ENCODE measurements at places on chromosomes 6 and 20.
A peak's percentile ranks its signal among the peaks of the same experiment; 100 is the strongest.

GRCh38 chr6:49264496-49264895 lies 198.6 kb downstream of the MMUT start:
- DNase-seq, result no peak

DNA sequence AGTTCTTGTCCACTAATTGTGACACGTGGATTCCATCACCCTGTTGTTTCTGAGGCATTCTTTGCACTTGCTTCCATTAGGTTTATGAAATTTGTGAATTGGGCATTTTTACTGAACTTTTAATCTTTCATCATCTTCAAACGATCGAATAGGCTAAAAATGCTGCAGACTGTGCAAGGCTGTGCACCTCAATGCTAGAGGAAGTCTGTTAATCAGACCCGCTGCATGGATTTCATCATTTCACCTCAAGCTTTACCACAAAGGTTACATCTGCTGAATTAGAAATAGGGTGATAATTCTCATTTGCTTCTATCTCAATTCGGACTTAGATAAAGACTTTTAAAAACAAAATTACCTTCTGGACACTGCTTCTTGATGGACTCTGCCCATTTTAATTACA lies 27.8 kb upstream of the F13A1 start:
- DNase-seq, result peak; percentile 42

- DNase-seq, result no peak
Measured at GRCh38 chr6:103177791-103178190, 1681.9 kb downstream of the HACE1 start.

GRCh38 chr6:24851086-24851485 lies 52.4 kb upstream of the ARMH2 start:
- no peak for DNase-seq

- DNase-seq, result no peak
Measured at GRCh38 chr6:33898771-33899170, 95.0 kb upstream of the MLN start.

- no peak for DNase-seq
Measured at GRCh38 chr6:139590206-139590605, 215.8 kb upstream of the CITED2 start.

GRCh38 chr6:112372226-112372806 lies 25.2 kb downstream of the RFPL4B start:
- no peak for DNase-seq

- DNase-seq, result no peak
Measured at GRCh38 chr6:168708526-168708925, 267.5 kb downstream of the SMOC2 start.

- DNase-seq, result no peak
Measured at GRCh38 chr6:95248499-95248898, 328.8 kb upstream of the MANEA start.

GRCh38 chr6:41682497-41683272 lies 44.4 kb downstream of the MDFI start:
- no peak for DNase-seq

GRCh38 chr20:8161264-8162071 lies 29.4 kb downstream of the PLCB1 start:
- DNase-seq, result peak; percentile 9

- DNase-seq, result no peak
Measured at GRCh38 chr6:47446669-47447330, 30.8 kb upstream of the CD2AP start.

DNA sequence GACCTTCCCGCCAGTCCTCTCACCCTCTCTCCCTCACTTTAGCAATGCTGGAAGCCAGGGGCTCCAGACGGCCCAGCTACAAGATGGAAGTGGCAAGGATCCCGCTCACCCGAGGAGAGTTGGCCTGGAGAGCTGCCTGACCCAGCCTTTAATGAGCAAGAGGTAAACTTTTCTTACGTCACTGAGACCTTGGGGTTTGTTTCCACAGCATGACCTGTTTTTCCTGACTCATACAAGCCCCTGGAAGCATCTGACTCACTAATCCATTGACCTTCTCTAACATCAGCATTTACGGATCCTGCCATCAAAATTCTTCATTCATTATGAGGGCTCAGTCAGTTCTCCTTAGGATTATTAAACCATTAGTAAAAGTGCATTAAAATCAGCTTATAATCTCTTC lies 120.4 kb downstream of the MYLK4 start:
- DNase-seq, result peak; percentile 42

- DNase-seq, result no peak
Measured at GRCh38 chr6:167676000-167676665, 150.6 kb upstream of the AFDN start.

- no peak for DNase-seq
Measured at GRCh38 chr6:142183351-142183750, 36.3 kb downstream of the VTA1 start.

GRCh38 chr20:17630151-17630805 lies 51.8 kb downstream of the RRBP1 start:
- DNase-seq, result no peak

- no peak for DNase-seq
Measured at GRCh38 chr6:84785671-84786070, 21.3 kb upstream of the TBX18 start.

GRCh38 chr6:137749696-137750211 lies 117.3 kb upstream of the TNFAIP3 start:
- no peak for DNase-seq

DNA sequence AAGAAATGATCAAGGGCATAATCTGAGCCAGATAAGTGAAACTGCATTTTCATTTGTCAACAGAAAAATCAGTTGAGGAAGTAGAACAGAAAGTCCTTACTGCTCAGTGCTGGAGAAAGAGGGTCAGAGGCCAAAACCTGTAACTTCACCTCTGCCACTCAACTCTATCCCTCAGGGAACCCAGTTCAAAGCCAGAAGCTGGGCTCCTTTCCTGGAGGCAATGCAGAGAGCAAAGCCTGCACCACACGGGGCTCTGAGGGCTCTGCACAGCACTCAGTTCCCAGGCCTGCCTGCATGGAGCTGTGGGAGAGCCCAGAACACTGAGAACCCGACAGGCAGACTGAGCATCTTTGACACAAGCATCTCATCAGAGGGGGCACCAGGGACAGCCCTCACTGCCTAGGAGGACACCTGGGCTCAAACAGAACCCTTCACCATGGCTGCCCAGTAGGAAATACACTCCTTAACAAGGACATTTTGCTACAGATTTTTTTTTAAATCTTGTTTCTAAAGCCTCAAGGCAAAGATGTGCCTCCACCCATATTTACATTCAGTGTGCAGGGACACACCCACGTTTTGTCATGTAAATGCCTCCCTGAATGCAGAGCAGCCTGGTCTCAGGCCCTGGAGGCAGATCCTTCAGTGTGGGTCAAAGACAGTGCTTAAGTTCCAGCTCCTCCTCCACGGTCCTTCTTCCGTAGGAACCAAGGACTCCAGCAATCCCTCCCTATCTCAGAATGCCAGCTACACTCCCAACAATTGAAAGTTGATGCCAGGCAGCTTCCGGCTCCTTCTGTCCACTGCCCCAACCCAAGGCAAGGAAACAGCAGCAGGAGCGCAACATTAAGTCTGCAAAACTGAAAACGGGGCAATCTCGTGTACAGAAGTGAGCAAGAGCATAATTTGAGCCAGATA lies 6.6 kb downstream of the RNASET2 start:
- no peak for DNase-seq

DNA sequence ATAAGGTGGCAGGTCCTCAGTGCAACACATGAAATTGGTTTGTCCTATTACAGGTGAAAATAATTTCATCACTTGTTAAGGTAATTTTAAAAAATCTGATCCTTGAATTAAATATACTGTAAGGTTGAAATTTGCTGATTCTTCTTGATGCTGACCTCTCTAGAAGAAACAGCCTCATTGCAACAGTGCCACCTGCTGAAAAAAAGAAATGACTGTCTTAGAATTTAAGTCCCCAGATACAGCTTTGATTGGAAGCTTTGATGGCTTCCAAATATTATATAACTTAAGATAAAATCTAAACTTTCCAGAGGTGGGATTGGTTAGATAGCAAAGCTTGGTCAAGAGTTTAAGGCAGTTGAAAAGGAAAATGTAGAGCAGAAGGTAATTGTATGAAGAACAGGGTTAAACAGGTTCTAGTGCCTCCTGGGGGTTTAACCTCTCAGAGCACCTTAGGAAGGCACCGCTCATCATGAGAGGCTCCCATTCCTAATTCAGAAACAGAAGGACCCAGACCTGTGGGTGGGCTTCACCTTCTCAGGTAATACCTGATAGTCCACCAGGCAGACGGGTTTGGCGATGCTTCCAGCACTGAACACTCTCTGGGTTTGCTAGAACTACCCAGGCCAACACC lies 401.0 kb downstream of the PAX1 start:
- no peak for DNase-seq

- no peak for DNase-seq
Measured at GRCh38 chr20:35661053-35661452, 3.6 kb downstream of the CPNE1 start.

DNA sequence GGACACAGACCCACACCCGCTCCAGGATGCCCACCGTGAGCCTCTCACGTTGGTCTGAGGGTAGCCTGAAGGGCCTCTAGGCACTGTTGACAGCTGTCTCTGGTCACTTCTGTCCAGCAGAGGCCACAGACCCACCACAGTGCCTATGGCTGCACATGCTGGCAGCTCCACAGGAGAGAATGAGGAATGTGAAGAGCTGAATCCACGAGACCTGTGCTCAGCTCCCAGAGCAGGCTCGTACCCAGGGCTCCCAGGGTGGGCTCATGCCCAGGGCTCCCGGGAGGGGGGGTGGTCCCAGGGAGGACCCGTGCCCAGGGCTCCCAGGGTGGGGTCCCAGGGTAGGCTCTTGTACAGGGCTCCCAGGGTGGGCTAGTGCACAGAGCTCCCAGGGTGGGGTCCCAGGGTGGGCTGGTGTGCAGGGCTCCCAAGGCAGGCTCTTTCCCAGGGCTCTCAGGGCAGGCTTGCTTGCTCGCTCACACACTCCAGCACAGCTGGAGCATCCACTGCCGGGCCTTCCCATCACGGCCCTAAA lies 201.0 kb downstream of the SYNDIG1 start:
- DNase-seq, result no peak

GRCh38 chr6:39572661-39573340 lies 152.4 kb downstream of the KIF6 start:
- no peak for DNase-seq

DNA sequence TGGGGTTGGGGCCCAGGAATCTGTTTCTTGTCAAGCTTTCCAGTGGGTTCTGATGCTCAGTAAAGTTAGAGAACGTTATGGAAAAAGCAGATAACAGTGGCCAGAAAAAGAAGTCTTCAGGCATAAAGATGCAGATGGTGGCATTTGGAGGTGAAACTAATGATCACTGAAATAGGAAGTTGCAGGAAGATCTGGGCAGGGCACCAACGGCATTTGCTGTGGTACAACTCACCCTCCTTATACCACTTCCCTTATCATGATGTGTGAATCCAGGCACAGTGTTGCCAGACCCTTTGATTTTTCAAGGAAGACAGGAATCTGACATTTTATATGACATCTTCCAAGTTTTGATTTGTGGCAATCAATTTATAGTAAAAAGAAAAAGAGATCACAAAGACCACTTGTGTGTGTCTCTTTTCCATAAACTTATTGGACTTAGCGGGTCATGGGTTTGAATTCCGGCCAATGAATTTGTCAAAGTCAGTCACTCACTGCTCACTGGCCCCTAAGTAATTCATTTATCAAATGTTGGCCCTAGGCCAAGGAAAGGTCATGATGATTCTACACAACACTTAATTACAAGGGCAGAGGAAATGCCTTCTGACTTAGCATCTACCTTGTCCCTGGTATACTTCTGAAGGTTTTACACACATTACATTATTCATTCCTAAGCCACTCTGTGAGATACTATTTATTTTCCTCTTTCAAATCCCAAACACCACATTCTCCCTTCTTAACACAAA lies 37.6 kb downstream of the LAMP5 start:
- DNase-seq, result peak; percentile 16

DNA sequence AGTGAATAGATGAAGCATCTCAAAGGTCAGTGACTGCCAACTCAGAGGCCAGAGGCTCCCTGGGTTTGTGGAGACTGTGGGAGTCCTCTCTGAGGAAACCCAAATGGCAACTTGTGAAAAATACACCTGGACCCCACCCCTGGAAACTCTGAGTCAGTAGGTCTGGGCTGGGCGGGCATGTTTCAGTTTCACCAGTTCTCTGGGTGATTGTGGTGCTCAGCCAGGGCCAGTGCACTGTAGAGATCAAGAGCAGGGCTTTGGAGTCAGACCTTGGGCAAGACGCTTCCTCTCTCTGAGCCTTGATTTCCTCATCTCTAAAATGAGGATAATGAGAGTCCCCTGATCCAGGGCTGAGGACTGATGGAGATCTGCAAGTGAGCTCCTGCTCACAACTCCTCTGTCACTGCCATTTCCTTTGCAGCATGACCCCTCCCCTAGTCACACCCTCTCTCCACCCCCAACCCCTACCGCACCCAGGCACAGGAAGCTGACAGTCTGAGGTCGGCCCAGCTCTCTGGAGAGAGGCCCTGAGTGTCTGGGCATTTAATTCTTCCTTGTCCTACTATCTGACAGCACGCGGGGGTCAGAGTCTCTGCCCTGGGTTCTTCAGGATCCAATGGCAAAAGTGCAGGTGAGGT lies 5.1 kb downstream of the DEF6 start:
- DNase-seq, result peak; percentile 88

GRCh38 chr6:86937219-86938079 lies at the start of gene HTR1E:
TSS of gene HTR1E (plus strand) at chr6:86937528. CDS start at chr6:87015335, 77,807 bp downstream.
- DNase-seq, result no peak

GRCh38 chr6:161748535-161749416 lies 474.9 kb upstream of the AGPAT4 start:
- DNase-seq, result no peak

DNA sequence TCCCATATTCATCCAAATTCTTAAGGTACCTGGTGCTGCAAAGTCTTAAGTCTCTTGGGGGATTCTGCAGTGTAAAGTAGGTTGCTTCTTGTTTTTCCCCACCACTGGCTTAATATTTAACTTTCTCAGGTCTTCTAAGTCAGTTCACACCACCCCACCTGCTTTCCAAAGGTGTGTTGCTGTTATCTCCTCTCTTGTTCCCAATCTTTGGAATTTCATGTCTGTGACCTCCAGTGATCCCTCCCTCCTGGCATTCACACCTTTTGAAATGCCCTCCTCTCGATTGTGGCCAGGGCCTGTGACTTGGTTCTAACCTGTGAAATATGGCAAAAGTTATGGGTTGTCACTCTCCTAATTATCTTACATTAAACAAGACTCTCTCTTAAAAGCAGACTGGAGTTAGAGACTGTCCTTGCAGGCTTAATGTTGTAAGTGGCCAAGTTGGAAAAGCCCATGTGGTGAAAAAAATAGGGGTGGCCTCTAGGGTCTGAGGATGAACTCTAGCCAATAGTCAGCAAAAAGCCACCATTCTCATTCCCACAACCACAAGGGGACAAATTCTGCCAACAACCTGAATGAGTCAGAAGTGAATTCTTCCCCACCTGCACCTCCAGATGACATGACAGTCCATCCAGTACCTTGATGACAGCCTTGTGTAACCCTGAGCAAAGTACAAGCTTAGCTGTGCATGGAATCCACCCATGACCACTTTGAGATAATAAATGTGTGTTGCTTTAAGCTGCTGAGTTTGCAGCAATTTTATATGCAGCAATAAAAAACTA lies 45.1 kb downstream of the ADGRF1 start:
- no peak for DNase-seq

- DNase-seq, result no peak
Measured at GRCh38 chr20:10654630-10655029, 19.2 kb downstream of the JAG1 start.

- DNase-seq, result no peak
Measured at GRCh38 chr6:12354499-12354898, 64.3 kb downstream of the EDN1 start.

- DNase-seq, result no peak
Measured at GRCh38 chr6:164409309-164410009, 899.9 kb downstream of the C6orf118 start.
